NCI-H1930 (cell line): ENCODE measurements at places on chromosomes 11 and 22.

GRCh38 chr11:66749091-66749490 lies 20.1 kb upstream of the SPTBN2 start:
- no peak for DNase-seq

GRCh38 chr11:110337570-110338193 lies 41.3 kb upstream of the RDX start:
- DNase-seq, result no peak

- DNase-seq, result no peak
Measured at GRCh38 chr22:26143806-26144325, 25.4 kb upstream of the SEZ6L start.

- DNase-seq, result no peak
Measured at GRCh38 chr11:87966216-87966615, 209.0 kb downstream of the RAB38 start.

- peak; percentile 72 for DNase-seq
Measured at GRCh38 chr11:109507836-109508561, 86.0 kb downstream of the C11orf87 start.

DNA sequence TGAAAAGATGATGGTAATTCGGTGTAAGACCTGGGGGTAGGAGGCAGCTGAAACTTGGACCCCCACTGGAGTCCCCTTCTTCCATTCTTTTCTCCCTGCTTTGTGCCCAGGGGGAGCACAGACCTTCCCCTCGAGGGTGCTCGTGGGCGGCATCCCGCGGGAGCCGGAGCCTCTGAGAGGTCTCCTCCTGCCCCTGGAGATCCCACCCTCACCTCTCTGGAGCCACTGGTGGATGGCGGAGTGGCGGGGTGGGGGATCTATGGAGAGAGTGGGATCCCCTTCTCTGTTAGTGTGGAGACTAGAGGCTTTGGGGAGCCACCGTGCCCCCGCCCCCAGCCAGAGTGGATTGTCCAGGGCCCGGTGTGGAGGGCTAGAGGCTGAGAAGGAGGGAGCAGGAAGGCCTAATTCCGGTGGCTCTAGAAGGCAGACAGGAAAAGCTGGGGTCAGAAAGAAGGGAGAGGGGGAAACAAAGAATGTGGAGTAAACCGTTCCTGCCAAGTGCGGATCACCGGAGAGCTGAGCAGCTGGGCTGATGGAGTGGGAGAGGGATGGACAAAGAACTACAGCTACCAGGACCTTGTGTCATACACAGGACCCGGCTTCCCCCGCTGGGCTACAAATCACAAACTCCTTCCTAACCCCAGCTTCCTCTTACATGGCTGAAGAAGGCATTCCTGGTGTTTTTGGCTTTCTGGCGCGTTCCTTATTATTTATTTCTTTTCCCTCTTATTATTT lies 41.9 kb downstream of the KCNJ1 start:
- DNase-seq, result no peak

DNA sequence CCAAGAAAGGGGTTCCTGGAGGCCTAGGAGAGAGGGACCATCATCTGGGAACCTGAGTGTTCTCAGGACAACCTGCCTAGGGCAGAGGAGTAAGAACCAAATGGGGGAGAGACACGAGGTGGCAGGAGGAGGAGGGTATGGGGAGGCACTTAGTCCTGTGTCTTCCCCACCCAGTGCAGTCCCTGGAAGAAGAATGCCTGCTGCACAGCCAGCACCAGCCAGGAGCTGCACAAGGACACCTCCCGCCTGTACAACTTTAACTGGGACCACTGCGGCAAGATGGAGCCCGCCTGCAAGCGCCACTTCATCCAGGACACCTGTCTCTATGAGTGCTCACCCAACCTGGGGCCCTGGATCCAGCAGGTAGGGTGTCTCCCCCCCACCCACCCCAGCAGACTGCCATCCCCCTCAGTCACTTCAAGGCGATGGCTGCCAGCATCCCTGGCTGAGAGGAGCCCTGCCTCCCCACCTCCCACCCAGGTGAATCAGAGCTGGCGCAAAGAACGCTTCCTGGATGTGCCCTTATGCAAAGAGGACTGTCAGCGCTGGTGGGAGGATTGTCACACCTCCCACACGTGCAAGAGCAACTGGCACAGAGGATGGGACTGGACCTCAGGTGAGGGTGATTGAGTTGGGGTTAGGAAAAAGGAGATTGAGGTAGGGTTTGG lies 3.7 kb upstream of the INPPL1 start:
- no peak for DNase-seq

- no peak for DNase-seq
Measured at GRCh38 chr11:47437746-47438418, 11.1 kb downstream of the RAPSN start.

GRCh38 chr11:70124321-70125000 lies 46.3 kb downstream of the ANO1 start:
- DNase-seq, result no peak

DNA sequence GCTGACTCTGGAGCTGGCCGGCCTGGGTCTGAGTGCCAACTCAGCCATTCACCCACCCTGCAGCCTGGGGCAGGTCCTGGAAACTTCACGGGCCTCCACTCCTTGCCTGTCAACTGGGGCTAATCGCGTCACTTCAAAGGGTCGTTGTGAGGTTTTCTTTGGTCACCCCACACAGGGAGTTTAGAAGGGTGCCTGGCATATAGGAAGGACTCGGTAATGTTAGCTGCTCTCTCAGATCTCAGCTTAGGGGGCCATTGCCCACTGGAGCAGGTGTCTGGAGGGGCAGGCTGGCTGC lies 7.3 kb downstream of the INCENP start:
- DNase-seq, result no peak

GRCh38 chr11:69848201-69848600 lies 29.0 kb upstream of the FGF3 start:
- no peak for DNase-seq

DNA sequence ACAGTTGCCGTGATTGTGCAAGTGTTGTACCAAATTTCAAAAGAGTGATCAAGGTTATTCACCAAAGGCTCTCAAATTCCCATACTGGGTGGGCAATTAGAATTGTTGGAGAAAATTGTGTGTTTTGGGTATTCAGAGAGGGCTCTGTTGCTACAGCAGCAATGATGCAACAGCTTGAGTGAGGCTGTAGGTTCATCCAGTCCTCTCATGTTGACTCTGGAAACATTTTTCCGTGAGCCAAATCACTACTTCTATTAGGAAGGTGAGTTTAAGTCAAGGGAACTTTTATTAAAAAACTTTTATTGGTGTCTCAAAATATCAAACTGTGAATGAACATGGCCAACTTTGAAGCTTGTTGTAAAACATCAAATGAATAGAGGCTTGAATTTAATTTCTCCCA lies 116.5 kb downstream of the CD44 start:
- DNase-seq, result no peak
